ENCODE measurements at places on chromosomes 7 and 10.

GRCh38 chr7:82600531-82600930, 157.0 kb upstream of the CACNA2D1 start:
- DNase-seq = no peak

DNA sequence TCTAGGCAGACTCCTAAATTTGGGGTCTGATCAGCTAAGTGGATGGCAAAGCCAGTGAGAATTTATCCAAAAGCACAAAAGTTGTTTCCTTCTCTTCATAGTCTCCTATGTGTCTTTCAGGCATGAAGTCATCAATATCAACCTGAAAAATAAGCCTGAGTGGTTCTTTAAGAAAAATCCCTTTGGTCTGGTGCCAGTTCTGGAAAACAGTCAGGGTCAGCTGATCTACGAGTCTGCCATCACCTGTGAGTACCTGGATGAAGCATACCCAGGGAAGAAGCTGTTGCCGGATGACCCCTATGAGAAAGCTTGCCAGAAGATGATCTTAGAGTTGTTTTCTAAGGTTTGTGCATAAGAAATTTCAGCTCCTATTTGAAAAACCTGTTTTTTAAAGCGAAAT, 4.8 kb downstream of the GSTO1 start:
- no peak for DNase-seq

GRCh38 chr10:110651044-110651958, 7.2 kb downstream of the RBM20 start:
- no peak for DNase-seq

DNA sequence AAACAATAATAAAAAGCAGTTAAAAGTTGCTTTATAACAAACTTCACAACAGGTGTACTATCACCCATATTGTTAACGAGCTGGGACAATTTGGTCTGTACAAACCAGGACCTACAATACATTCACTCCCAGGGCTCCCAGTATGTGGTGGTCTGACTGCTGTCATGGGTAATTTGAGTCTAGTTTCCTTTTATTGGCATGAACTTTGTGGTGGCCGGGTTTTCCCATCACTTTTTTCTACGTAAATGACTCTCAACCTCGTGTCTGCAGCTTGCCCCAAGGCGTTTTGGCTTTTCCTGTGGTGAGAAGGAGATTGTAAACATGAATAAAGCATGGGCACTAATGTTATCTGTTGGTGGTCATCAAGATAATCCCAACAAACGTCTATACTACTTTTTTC, 118.7 kb upstream of the CDK6 start:
- DNase-seq = no peak

DNA sequence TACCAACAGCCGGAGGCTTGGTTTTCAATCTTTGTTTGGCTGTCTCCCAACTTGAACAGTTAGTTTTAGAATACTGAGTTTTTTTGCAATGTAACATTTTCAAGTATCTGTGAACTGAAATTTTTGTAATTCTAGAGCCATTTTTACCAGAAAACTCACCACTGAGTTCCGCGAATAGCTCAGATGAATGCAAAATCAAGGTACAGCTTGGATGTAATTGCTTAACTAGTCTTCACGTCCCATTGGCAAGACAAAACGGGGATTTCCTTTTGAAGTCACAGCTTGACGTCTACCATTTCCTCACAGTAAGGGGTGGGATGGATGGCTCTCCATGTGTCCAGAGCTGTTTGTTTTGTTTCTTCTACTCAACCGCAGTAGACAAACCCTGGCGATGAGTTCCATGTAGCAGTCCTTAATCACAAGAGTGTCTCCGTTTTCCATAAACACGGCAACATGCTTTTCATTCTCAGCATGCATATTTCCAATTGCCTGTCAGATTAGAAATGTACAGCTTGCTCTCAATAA, 55.8 kb upstream of the FGFR2 start:
- peak; percentile 52 for DNase-seq

DNA sequence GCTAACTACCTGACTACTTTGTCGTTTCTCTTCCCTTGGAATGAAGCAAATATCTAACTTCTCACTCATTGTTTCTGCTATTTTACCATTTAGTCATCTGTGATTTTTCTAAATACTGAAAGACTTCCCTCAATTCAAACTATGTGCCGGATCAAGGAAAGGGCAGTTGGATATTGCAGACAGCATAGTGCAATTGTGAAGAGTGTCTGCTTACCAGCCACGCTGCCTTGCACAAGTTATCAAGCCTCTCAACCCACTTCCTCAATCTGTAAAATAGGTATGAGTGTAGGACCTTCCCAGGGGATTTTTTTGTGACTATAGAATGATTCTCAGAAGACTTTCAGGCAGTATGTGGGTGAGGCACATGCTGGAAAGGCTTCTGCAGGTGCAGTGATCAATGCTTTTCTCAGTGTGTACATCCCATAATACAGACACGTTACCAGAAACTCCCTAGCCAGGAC, 54.3 kb downstream of the EGFR start:
- no peak for DNase-seq

DNA sequence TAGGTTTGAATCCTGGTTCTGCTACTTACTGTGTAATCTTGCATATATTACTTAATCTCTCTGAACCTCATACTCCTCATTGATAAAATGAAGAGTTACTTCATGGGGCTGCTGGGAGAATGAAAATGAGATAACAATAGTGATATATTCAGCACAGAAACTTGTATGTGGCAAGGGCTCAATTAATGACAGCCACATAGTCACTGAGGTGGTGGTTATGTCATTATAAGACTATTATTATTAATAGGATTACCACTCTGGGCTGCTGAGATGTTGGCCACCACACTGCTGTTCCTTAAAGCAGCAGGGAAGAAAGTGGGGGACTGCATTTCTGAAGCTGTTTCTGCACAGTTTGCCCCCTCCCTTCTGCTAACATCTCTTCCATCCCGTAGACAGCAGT, 100.4 kb upstream of the PDLIM1 start:
- no peak for DNase-seq

DNA sequence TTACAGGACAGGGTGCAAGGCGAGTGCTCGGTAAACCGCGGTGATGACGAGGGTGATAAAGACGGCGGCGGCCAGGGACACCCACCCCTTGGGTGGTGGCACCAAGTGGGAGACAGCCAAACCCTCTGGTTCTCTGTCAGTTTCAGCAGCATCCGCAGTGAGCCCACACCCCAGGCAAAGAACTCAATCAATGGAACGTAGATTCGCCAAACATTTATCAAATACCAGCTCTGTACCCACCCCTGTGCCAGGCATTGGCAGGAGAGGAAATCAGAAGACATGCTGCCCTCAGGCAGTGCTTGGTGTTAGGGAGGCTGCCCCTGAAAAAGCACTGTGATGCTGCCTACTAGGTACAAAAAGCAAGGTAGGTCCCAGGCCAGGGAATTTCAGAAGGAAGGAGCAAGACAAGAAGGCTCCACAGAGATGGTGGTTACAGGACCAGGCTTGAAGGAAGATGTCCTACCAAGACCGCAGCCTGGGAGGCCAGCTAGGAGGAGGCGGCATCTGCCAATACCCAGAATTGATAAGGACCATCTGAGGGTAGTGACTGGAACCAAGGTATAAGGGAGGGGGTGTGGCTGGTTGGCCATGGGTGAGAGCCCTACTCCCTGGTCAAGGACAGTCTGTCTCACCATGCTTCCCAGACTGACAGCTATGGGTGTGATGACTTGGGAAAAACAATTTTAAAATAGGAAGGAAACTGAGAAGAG, 10.2 kb upstream of the PNLIPRP2 start:
- DNase-seq = no peak

DNA sequence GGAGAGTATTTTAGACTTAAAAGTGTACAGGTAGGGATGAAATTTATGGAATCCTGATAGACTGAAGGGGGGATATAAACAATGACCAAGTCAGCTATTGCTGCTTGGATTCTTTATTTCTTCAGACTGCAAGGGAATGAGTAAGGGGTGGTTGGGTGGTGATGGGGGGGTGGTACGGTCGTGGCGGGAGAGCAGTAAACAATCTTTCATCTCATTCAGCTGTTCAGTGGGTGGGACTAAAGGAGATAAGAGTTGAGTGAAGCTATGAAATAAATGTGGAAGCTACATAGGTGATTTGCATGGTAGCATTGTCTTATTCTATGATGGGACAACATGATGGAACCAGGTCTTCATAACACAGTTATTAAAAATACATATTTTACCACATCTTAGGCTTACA, 1.8 kb downstream of the SEPTIN7 start:
- no peak for DNase-seq

- DNase-seq = no peak
Observed at GRCh38 chr7:47627580-47628283, 45.8 kb upstream of the TNS3 start.

- DNase-seq = no peak
Observed at GRCh38 chr10:77114181-77114821, 523.3 kb downstream of the KCNMA1 start.

DNA sequence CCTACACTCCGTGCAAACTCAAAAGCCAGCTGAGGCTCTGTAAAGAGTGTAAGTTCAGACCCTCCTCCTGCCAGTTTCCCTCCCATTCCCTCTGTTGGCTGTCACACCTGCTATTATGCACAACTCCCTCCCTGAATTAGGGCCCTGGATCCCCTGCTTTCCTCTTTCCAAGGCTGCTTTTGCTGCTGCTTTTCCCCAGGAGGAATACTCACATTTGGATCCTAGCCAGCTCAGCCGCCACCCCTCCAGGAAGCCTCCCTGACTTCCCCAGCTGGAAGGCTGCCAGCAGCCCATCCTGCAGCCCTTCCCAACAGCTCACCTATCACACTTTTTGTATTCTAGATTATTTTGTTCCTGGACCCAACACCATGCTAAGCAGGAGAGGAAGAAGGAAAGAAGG, 40.9 kb upstream of the WDR11 start:
- DNase-seq = peak; percentile 52

DNA sequence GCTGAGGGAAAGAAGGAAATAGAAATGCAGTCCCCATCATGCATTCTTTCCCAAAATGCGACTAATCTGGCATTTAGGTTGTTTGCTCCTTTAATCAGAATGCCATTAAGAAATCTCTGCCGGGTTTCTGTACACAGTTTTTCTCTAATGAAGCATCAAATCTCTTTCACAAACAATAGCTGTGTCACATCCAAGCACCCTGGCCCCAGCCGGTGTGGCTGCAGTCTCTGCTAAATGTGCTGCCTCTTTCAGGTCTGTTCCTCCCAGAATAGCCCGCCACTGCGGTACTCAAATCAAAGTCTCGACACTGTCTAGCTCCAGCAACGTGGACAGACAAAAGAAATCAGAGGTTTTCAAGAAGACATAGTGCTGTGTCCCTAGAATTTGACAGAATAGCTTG, 343.8 kb downstream of the KCNMA1 start:
- DNase-seq = no peak

GRCh38 chr7:25391961-25392587, 163.8 kb upstream of the NPVF start:
- DNase-seq = no peak

DNA sequence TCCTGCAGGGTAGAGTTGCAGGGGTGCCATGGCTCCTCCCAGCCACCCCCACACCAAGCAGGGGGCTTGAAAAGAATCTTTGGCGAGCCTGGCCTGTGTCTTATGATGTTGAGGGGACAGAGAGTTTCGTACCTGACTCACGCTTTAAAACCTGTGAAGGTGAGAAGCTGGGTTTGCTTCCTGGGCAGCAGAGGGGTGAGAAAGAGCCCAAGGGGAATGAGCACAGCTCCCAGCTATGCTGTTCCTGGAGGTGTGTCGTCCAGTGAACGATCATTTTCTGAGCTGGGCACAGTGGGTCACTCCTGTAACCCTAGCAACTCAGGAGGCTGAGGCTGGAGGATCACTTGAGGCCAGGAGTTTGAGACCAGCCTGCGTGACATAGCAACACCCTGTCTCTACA, 13.5 kb upstream of the ADRB1 start:
- DNase-seq = no peak

- DNase-seq = peak; percentile 59
Observed at GRCh38 chr7:1175967-1176851, 16.2 kb upstream of the ZFAND2A start.

DNA sequence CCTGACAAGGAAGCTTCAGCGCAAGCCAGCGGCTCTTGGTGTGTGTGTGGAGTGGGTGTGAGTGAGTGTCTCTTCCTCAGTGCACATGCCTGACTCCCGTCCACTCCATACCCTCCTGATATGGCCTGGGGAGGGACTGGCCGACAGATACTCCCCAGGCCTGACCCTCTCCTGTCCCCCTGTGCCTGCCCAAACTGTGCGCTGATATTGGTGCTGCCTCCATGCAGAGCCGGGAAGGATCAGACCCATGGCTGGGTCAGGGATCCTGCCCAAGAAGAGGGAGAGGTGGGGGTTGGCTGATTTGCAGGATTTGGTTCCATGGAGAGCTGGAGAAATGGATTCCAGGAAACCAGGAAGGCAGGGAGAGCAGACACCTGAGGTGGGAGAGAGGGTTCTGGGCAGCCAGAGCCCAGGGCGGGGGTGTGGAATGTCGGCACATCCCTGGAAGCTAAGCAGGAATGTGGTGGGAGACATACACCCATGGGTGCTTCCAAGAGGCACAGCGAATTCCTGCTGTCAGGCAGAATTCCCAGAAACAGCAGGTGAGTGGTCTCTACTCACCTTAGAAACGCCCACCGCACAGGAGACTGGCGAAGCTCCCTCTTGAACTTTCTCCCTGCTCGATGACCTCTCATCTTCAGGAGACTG, 6.3 kb downstream of the CALML5 start:
- DNase-seq = no peak

DNA sequence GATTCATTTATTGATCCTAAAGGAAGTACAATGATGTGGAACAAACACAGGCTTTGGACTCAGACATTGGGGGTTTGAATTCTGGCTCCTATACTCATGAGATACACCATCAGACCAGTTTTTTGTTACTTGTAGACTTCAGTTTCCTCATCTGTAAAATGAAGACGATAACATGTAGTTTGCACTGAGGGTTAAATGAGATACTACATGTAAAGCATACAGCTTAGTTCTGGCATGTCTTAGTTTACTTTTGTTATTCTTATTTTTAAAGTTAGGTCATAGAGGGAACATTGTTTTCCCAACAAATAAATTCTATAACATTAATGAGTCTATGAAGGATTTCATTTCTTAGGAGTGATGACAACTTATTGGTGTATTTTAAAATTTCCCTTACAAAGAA, 183.5 kb upstream of the FAM3C start:
- no peak for DNase-seq

- no peak for DNase-seq
Observed at GRCh38 chr10:99280472-99280871, 44.8 kb upstream of the HPSE2 start.

- peak; percentile 92 for DNase-seq
Observed at GRCh38 chr7:23470330-23471105, at the start of gene IGF2BP3. Gene IGF2BP3 (minus strand): TSS chr7:23470491. CDS start chr7:23470110, 381 bp downstream.

- no peak for DNase-seq
Observed at GRCh38 chr10:90769946-90770841, 87.6 kb downstream of the HTR7 start.

DNA sequence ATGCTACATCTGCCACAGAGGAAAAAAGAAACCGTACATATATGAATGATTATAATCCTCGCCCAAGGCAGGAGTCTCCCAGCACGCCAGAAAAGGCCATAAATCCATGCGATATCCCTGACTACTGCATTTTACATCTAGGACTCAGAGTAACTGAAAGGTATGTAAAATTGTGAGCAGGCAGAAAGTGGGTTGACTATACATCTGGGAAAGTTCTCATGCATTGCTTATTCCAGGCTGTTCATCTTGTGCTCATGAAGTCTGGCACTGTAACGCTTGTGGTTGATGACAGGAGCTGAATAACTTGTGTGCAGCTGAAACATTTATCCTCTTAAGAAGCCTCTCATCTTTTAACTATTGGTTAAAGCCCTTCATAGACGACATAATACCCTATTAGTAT, 193.4 kb upstream of the STEAP4 start:
- no peak for DNase-seq

Data from COR-L47 (cell line).